Tibial nerve (tissue), 4 donors: ENCODE measurements at places on chromosomes 1 and 21. TPM values are rescaled to one million over a fixed set of nuclear protein-coding genes. Genes with fewer than 3 reads are reported as not detected.

SLC44A3 gene
- total RNA-seq = 3.3 TPM

DNA sequence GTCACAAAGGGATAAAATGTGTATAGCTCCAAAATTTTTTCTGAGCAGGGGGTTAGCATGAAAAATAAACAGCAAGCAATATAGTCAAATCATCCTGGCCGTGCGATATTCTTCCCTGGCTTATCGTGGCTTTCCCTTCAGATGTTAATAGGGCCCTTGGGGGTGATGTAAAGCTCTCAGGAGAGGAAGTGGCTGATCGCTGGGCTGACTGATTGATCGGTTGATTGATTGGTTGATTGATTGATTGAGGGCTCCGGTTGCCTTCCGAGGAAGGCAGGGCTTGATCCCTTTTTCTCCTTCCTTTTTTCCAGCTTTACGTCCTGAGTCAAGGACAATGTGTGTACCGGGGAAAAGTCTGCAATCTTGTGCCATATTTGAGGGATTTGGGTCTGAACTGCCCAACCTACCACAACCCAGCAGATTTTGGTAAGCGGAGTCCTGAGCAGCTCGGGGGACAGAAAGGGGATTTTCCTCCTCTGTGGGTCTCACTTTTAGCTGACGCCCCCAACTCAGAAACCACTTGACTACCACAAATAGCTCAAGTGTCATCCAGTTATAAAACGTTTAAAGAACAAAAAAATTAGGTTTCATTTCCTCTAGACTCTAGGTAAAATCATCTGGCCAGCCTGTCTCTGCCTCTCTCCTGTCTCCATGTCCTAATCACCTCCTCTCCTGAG, 29.5 kb downstream of the TFF3 start:
- no peak overlapping the region for H3K27ac ChIP-seq
- H3K36me3 ChIP-seq = no peaks in the 10 kb centered on the region
- H3K4me3 ChIP-seq = no peak overlapping the region
- no peaks in the 10 kb centered on the region for H3K27me3 ChIP-seq
- H3K4me1 ChIP-seq = no peaks in the 10 kb centered on the region

- no peak for DNase-seq
- no peaks in the 10 kb centered on the region for H3K4me1 ChIP-seq
- no peaks in the 10 kb centered on the region for H3K36me3 ChIP-seq
- H3K27me3 ChIP-seq = no peaks in the 10 kb centered on the region
- no peak overlapping the region for H3K27ac ChIP-seq
Measured at GRCh38 chr1:246679794-246680177, 44.4 kb upstream of the SCCPDH start.

EVI5 gene
- total RNA-seq = 48.8 TPM

RAP1GAP gene
- 2.4 TPM for total RNA-seq

OR10Z1 gene
- not detected for total RNA-seq

IQGAP3 gene
- 0.44 TPM for total RNA-seq

- no peaks in the 10 kb centered on the region for H3K27me3 ChIP-seq
- H3K36me3 ChIP-seq = no peaks in the 10 kb centered on the region
- H3K4me3 ChIP-seq = no peak overlapping the region
- no peaks in the 10 kb centered on the region for H3K4me1 ChIP-seq
Measured at GRCh38 chr1:193448682-193449461, 262.5 kb upstream of the B3GALT2 start.

TSPEAR gene
- total RNA-seq = not detected

DNA sequence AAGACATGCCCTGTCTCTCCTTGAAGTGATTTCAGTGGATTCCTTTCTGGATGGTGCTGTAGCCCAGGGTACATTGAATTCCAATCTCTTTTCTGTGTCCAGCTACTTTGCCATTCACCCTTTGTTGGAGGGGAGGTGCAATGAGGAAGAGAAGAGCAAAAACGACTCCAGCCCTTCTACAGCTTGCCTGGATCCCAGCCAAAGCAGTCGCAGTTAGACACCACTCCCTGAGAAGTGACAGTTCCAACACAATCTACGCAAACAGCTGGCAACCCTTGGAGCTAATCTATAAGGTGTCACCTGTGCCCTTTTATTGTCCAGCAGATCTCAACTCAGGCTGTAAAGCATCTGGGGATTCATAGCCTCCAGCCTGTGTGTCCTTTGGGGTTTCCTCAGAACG, 4.6 kb downstream of the CD244 start:
- H3K36me3 ChIP-seq = no peaks in the 10 kb centered on the region
- H3K27me3 ChIP-seq = no peaks in the 10 kb centered on the region
- H3K4me1 ChIP-seq = no peaks in the 10 kb centered on the region
